ENCODE measurements at places on chromosomes 16 and 17.

- no peak for DNase-seq
These were observed 10.1 kb upstream of the PCTP start for GRCh38 chr17:55740511-55741355.

GRCh38 chr16:53372992-53373871 lies 61.0 kb upstream of the RBL2 start:
- no peak for DNase-seq

DNA sequence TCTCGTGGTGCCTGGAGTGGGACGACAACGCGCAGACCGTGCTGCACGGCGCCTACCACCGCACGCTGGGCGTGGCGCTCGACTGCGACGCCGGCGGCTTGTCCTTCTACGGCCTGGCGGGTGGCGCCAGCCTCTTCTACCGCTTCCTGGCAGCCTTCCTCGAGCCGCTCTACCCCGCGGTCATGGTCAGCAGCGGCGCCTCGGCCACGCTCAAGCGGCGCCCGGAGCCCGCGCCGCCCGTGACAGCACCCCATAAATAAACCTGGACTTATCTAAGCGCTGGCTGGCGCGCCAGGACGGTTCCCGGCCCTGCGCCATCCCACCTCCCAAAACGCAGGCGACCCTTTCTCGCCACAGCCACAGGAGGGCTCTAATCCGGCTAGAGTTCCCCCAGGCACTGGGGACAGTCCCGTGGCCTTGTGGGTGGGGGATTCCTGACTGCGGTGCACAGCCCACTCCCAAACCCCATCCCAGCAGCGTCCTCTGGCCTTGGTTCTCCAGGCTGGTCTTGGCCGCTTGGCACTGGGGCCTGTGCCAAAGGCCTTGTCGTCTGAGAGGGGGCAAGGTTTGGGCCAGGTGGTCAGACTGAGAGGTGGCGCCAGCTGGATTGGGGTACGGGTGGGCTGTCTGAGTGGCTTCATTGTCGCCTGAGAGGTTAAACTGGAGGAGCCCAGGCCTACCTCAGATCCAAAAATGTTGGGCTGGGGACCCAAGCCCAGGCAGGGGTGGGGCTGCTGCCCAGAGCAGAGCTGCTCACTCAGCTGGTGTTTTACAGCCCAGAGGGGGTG lies 10.1 kb upstream of the SLC16A5 start:
- DNase-seq, result no peak

GRCh38 chr17:50244771-50245170 lies 29.5 kb upstream of the TMEM92 start:
- DNase-seq, result no peak

DNA sequence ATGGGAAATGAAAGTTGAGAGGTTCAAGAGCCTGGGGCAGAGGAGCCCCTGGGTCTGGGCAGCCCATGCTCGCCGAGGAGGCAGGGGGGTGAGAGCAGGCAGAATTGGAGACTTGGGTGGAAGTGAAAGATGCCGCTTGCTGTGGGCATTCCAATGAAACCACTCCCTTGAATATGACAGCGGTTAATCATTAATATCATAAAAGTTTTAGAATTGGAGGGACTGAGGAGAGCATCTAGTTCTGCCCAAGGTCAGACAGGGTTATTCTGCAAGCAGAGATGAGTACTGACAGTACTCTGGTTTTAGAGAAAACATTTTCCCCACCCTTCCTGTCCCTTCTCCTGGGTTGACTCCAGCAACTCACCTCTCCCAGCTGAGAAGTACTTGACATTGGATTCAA lies 180.2 kb downstream of the MSI2 start:
- DNase-seq, result no peak

DNA sequence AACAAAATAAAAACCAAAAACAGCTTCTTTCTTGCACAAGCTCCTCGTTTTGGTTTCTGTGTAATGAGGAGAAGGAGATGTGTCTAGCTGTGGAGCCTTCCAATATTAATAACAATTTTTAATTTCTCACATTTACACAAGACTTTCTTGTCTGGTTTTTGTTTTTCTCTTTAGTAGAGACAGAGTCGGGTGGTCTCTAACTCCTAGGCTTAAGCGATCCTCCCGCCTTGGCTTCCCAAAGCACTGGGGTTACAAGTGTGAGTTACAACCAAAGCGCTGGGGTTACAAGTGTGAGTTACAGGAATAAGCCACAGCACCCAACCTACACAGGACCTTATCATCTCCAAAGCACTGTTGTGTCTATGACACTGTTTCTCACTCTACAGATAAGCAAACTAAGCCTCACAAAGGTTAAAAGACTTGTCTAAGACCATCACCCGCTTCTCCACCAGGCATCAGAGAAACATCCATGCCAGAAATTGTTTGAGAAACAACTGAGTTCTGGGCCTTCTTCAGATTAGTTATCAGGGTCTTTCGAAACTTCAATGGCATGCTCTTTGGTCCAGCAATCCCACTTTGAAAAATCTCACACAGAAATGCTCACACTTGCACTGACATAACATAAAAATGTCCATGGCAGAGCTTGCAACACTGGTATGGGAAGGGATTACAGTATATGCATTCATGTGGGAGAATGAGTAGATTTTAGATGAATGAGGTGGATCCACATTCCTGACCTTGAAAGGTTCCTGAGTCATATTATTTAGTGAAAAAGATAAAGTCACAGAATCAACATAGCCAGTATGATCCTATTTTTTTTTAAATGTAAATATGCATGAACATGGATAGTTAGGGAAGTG lies 3.9 kb downstream of the ABAT start:
- DNase-seq, result no peak

GRCh38 chr16:49944221-49944620 lies 80.8 kb upstream of the CNEP1R1 start:
- no peak for DNase-seq

- no peak for DNase-seq
These were observed 88.8 kb upstream of the EEF2KMT start for GRCh38 chr16:5186381-5186903.

DNA sequence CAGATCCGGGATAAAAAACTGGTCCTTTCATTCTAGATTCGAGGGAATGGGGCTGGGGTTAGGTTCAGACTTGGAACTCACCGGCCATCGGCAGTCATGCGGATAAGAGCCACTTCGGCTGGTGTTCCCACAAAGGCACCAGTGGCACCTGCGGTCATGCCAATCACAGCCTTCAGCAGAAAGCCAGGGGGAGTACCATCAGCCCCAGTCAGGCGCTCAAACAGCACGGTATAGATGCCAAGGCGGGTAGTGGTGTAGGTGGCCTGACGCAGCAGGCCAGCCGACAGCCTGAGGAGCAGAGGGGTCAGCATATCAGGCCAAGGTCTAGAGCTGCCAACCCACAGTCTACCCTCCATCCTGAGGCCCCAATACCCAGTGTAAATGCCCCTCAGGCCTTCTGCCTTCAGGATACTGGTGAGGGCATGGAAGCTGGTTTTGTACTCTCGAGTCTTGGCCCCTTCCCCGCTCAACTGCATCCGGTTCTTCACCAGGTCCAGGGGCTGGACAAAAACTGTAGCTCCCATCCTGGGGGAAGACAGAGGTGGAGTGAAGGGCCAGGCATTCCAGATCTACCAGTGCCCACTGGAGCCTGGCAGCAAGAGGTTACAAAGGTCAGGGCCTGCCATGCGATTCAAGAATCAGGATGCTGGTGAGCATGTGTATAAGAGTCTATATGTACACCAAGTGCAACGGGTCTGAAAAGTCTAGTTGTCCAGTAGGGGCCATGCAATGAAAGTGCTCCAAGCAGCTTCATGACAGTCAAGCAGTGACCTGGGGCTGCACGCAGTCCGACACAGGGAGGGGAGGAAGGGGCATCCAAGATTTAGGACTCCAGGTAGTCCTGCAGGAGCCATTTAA lies 929 bp downstream of the SLC25A11 start:
- DNase-seq, result no peak

DNA sequence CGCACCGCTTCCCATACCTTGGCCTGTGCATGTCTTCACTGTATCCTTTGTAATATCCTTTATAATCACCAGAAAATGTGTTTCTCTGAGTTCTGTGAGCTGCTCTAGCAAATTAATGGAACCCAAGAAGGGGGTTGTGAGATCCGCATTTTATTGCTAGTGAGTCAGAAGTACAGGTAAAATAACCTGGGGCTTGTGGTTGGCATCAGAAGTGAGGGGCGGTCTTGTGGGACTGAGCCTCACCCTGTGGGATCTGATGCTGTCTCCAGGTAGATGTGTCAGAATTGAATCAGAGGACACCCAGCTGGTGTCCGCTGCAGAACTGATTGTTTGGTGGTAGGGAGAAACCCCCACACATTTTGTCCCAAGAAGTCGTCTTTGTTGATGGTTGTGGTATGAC lies 382.4 kb downstream of the SNX29 start:
- DNase-seq, result no peak

- DNase-seq, result no peak
These were observed 15.1 kb downstream of the GNPTG start for GRCh38 chr16:1366712-1367299.

Measured in NCI-H1105 (cell line).